ENCODE measurements at places on chromosomes 2 and 18.

DNA sequence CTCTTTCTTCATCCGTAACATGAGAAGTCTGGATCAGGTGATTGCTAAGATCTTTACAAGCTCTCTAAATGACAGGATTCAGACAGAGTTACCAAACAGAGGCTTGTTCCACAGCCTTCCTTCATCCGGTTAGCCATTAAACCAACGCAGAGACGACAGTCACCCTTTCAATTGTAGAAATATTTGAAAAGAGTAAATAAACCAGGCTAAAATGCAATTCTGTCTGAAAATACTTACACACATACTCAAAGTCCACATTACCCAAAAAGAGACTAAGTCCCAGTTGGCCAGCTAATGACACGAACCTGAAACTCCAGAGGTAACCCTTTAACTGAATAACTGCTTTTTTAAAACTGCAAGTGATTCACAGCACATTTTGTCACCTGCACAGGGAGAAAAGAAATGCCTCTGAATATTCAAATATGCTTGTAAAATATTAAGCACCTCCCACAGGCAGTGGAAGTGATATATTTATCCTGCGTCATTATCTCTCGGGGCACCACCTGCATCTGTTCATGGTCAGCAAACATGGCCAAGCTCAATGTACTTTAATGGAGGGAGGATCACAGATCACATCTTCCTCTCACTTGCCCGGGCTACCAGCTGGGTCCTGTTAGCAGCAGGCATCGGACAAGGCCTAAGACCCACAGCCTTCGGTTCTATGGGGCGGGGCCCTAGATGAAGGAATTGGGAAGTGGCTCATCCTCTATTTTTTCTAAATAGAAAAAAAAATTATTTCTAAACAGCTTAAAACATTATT, 38.8 kb upstream of the DNER start:
- DNase-seq, result no peak

DNA sequence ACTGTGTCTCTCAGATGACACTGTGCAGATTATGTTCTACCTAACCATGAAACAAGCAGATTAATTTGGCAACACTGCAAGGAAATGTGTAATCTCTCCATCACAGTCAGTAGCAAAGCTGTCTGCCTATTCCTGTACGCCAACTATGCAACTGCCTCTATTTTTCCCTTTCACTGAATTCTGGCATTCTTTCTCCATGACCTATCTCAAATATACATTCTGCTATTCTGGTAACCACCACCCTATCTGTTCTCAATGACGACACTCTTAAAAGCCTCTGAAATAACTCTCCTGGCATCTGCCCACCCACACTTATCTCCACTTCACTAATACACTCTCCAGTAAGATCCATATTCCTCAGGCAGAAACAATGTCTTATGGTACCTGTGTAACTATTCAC, 78.7 kb downstream of the ABCA12 start:
- no peak for DNase-seq

- DNase-seq, result no peak
Observed at GRCh38 chr18:45753286-45753685, 29.3 kb downstream of the SLC14A1 start.

GRCh38 chr2:207164006-207164831, 1.5 kb downstream of the KLF7 start:
- DNase-seq, result peak; percentile 42

GRCh38 chr2:205510345-205510744, 172.0 kb upstream of the NRP2 start:
- DNase-seq, result no peak

- no peak for DNase-seq
Observed at GRCh38 chr2:82340578-82341053, 2036.1 kb upstream of the LRRTM1 start.

DNA sequence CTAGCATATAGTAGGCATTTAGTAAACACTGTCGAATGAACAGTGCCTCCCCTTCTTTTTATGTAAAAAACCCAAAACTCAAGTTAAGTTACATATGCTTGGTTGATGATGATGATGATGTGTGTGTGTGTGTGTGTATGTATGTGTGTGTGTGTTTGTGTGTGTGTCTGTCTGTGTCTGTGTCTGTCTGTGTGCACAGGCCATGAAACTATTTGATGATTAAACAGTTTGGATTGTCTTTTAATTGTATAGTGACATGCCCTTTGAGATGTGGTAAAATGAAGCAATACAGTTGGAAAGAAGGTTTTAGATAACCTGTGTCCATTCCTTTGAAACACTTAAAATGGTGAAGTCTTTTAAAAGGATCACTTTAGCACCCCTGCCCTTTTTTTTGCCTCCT, 105.6 kb downstream of the MAP4K4 start:
- no peak for DNase-seq

DNA sequence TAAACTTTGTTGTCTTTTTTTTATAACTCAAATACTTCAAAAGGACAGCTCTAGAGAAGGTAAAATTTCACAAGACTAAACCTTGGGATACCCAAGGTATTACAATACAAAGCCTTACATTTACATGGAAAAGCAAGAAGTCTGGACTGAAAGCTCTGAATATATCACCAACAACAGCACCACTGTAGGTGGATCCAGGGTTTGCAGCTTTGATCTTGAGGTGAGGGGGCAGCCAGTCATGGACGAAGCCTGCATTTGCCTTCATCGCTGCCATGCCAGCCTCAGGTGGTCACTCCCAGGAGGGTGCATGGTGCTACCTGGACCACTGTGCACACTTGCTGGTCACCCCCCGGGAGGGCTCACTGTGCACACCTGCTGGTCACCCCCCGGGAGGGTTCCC, 36.6 kb downstream of the RBFA start:
- DNase-seq, result no peak

DNA sequence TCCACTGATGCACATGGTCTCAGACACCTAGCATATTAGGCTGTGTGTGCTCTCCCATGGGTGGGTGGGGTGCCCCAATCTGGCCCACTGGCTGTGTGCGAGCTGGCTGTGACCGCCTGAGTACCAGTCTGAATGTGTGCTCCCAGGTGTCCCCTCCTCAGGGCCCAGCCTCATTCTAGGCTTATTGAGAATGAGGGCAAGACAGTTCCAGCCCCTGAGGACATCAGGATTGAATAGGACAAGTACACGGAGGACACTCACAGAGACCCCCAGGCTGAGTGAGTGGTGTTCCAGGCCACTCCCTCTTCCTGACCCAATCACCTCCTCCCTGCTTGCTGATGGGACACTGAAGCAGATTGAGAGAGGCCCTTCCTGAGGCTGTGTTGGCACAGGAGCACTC, 116.1 kb upstream of the RAB6C start:
- DNase-seq, result no peak

DNA sequence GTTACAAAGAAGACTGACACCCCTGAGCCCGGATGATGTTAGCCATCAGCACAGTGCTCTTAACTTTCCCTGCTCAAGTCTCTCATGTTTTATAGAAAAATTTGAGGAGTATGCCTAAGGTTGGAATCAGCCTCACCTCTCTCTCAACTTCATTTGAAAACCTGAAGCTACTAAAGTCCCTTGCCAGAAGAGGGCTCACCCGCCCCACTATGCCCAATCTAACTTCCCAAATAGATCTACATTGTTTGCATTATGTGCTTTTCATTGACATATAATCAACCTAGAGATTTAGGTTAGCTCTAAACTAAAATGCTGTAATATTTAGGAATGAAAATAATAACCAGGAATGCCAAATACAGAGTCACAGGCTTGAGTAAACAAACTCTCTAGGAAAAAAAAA, 305.4 kb downstream of the NCKAP5 start:
- DNase-seq, result no peak

DNA sequence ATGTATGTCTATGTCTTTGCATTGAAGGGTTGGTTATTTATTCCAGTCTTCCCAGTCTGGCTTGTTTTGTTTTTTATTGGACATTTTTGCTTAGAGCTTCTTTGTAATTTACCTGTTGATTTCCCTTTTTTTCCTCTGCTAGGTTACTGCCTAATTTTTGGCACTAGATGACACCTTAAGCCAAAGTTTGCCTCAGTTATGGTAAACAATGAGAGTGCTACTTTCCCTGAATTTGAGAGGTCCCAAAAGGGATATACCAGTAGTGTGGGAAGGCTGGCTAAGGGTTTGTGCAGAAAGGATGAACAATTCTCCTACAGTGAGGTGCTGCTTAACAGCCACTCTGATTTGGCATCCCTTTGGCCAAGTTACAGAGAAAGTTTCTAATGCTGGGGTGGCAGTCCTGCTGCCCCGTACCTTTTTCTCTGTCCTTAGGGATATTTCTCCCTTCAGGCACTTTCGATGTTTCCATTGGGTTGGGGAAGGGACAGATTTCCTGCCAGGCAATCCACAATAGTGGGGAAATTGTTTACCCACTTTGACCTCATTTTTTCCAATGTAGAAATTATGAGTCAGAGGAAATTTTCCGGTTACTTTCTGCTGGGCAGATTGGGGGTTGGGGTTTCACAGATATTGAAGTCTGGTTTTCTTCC, 354.9 kb downstream of the PTPRM start:
- no peak for DNase-seq

DNA sequence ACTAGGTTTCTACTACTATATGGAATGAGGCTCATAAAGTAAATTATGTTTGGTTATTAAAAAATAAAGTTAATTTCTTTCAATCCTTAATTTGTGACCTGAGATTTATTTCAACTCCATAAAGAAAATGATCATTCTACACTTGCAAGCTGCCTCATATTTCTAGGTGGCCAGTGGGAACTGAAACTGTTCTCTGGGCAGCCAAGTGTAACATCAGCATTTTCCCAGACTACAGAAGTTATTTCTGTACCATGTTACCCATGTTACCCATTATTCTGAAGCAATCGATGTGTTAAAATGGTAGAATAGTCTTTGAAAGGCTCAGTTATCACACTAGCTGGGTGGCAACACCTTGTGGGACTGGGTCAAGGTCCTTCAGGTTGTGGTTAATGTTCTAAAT, 139.3 kb upstream of the FBXO11 start:
- DNase-seq, result no peak

DNA sequence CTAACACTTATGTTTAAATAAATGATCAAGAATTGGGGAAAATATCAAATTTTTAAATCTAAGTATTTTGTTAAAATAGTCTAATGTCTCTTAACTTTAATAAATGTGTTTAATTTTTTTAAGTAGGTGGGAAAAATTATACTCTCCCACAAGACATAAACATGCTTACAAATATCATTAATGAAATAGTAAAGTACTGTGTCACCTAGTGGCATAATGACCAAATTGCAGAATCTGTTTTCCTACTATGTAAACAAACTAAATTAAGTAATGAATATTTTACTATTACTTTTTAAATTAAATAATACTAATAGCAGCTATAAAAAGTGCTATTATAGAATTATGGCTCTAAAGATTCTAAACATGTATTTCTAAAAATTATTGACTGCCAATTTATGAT, 52.0 kb upstream of the CHAC2 start:
- no peak for DNase-seq

GRCh38 chr18:41905786-41906527, 49.1 kb upstream of the PIK3C3 start:
- DNase-seq, result no peak

GRCh38 chr2:66814916-66815315, 380.0 kb downstream of the MEIS1 start:
- no peak for DNase-seq

DNA sequence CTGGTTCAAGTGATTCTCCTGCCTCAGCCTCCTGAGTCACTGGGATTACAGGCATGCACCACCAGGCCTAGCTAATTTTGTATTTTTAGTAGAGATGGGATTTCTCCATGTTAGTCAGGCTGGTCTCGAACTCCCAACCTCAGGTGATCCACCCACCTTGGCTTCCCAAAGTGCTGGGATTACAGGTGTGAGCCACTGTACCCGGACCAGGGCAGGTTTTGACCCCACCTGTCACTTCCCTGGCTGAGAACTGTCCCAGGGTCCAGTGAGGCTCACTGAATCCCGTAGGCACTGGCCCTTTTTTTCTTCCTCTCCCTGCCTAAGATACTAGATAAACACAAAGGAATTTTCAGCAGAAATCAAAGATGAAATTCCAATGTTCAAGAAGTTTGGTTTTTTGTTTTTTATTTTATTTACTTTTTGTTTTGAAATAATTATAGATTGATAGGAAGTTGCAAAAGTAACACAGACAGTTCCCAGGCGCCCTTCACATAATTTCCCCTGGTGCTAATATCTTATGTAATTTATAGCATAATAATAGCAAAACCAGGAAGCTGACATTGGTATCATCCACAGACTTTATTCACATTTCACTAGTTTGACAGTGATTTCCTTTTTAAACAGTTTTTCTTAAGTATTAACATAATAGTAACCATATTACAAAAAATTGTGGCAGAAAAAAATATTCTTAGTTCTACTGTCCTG, 52.4 kb upstream of the B3GNT7 start:
- no peak for DNase-seq

GRCh38 chr2:12978066-12978835, 261.5 kb downstream of the TRIB2 start:
- DNase-seq, result no peak

DNA sequence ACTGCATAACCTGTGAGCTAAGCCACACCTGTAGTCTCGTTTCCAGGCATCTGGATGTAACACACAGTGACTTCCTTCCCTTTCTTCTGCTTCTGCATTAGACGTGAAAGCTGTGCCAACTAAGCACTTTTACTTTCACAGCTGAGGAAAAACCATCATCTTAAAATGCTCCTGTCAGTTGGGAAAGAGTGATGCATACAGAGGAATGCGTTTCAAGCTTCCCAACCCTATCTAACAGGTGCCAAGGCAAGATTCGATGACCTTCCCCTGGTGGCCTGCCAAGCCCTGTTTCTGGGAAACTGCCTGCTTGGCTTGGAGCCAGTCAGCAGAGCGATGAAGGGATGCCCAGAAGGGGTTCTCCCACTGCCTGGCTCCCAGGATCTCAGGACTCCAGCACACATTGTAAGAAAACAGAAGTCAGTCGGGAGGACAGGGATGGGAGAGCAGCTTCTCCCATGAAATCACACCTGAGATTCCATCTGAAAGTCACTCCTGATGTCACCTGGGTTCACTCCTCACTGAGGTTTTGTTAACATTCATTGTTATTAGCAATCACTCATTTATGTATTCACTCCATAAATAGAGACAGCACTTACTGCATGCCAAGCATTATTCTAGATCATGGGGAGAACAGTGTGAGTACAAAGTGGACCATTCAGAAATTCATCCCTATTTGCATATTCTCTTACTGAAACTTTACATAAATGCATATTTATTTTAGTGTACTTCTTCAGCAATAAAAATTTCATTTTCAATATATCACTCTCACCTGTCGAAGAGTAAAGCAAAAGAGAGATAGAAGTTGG, 64.1 kb downstream of the DTNA start:
- no peak for DNase-seq

GRCh38 chr2:224166654-224167053, 127.6 kb upstream of the SERPINE2 start:
- no peak for DNase-seq

DNA sequence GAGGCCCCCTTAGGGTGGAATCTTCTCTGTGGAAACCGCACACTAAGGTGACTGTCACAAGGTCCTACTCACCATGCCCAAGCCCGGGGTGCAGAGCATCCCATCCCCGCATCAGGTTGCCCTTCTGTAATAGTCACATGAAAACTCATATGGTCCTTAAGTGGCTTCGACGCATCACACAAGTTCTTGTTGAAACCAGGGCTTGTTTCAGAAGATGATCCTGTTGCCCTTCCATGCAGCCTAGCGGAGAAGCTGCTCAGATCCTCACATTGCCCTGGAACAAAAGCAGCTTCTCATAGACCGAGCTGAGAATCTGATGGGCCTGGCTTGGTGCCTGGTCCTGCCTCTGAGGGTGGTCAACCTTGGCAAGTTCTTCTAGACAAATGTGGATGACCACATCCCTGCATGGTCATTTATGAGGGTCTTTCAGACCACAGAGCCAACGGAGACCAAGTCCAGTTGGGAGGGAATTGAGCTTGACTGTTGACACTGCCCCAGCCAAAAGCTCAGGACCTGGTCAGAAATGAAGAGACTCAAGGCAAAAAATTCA, 54.1 kb downstream of the PDCL3 start:
- no peak for DNase-seq

GRCh38 chr2:145748927-145749326, 1229.0 kb upstream of the ZEB2 start:
- no peak for DNase-seq
